Kasumi-1 (cell line): ENCODE measurements at places on chromosomes 11 and 22.
A peak's percentile ranks its signal among the peaks of the same experiment; 100 is the strongest.

DNA sequence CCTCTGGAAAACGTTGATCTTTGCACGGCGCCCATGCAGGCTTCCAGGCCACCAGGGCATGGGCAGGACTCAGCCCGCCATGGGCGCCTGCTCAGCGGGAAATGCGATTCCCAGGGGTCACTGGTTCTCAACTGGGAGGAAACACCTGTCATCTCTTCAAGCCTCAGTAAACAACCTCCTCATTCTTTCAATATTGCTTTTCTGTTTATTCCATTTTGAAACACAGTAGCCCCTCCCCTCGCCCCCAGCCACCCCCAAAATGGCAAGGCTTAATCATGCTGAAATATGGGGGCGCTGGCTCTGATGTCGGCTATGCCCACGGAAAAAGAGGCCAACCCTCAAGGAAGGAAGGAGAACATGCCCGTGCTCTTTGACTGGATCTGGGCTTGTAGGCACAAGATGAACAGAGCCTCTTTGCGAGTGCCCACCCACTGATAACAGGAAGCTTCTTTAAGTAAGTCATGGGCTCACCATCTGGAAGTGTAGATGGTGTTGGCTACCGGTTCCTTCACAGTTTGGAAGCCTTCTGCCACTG lies 594 bp upstream of the POU2AF1 start:
- DNase-seq: no peak

GRCh38 chr11:111819161-111819828 lies 52.1 kb downstream of the ALG9 start:
- peak; percentile 18 for DNase-seq

DNA sequence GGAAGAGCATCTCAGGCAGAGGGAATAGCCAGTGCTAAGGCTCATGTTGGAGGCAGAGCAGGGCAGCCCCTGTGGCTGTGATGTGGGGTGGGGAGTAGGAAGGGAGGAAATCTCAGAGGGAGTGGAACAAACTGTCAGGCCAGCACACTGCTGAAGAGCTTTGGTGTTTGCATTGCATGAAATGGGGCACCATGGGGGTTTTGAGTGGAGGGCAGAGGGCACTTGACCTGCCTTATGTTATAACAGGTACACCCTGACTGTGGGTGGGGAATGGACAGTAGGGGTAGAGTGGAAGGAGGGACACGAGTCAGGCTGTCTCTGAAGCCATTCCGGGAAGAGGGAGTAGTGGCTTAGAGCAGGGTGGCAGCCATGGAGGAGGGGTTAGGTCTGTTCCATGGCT lies 24.0 kb downstream of the PRDM11 start:
- DNase-seq: no peak

DNA sequence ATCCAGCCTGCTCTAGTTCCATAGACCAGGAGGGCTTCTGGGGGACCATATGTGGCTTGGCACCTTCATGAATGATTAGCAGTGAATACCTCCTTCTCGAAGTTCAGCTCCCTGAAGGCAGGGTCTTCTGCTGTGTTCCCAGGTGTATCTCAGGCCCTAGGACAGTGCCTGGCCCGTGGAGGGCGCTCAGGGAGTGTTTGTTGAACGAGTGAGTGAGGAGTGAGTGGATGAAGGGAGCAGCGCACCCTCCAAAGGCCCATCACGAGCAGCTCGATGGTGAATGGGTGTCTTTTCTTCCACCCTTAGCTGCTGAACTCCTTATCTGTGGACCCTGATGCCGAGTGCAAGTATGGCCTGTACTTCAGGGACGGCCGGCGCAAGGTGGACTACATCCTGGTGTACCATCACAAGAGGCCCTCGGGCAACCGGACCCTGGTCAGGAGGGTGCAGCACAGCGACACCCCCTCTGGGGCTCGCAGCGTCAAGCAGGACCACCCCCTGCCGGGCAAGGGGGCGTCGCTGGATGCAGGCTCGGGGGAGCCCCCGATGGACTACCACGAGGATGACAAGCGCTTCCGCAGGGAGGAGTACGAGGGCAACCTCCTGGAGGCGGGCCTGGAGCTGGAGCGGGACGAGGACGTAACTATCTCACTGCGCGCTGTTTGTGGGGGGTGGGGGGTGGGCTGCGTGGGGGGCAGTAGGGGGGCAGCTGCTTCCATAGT lies 9.5 kb downstream of the ANO1 start:
- no peak for DNase-seq

- DNase-seq: peak; percentile 14
Observed at GRCh38 chr11:114080219-114080618, 20.7 kb downstream of the ZBTB16 start.

DNA sequence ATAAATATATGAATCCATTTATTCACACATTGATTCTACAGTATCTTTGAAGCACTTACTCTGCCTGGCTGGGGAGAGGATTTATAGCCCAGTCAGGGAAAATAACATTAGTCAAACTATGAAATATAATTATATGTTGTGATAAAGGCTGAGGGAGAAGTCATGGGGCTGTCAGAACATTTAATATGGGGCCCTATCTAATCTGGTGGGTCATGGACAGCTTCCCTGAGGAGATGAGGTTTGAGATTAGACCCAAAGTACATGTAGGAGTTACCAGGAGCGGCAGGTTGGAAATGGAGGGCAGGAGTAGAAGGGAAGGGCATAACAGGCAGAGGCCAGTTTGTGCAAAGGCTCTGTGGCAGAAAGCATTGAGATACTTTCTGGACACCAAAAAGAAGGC lies 86.2 kb downstream of the DEPDC5 start:
- no peak for DNase-seq

GRCh38 chr11:114082767-114083181 lies 23.3 kb downstream of the ZBTB16 start:
- peak; percentile 68 for DNase-seq

DNA sequence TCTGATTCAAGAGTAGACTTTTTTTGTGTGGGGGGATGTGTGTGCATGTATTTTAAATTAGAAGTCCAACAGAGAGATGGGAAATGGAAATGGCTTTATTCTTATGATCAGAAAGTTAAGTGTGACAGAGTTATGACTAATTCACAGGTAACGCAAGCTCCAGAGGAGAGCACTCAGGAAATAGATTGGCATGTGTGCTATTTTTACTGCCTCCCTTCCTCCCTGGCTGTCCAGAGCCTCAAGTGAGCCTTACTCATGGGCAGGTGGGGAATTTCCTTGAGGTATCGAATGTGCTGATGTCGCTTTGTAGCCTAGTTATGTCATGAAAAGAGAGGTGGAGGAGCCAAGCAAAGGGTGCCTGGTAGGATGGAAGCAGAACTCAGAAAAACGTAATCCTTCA lies 70.3 kb upstream of the BDNF start:
- DNase-seq: no peak
